ENCODE measurements at places on chromosomes 5 and 9.

DNA sequence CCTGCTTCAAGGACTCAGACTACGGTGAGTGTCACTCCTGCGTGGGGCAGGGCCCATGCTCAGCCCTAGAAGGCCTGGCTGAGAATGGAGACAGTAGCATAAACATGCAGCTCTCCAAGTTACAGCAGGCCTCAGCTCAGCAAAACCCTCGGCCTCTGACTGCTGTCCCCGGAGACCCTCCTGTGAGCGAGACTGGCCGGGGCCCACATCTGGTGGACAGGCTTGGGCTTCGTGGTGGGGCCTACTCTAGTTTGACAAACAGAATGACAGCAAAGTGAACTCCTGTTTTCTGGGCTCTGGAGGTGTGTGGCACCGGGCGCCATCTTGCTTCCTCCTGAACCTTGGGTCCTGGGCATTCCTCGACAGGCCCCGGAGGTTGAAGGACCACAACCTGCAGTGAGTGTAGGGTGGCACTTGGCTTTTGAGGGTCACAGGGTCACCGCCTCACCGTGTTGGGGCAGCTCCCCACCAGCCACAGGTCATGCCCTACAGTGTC, 97.5 kb downstream of the PHF2 start:
- no peak for DNase-seq

GRCh38 chr5:156498226-156498980, 171.4 kb downstream of the SGCD start:
- no peak for DNase-seq

DNA sequence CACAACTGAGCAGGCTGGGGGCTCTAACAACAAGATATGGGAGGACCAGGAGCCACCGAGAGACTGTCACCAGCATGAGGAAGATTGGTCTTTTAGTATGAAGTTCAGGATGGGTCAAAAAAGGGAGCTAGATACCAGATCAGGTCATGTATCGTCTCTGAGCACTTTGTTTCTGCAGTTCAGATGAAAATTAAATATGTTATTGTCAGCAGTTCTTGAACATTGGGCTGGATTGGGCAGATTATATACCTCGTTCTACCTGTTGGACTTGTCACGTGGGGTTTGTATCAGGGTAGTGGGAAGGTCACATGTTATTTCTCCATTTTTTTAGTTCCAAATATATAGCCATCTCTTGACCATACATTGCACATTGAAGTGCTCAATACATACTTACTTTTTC, 47.3 kb downstream of the RCL1 start:
- DNase-seq, result no peak

DNA sequence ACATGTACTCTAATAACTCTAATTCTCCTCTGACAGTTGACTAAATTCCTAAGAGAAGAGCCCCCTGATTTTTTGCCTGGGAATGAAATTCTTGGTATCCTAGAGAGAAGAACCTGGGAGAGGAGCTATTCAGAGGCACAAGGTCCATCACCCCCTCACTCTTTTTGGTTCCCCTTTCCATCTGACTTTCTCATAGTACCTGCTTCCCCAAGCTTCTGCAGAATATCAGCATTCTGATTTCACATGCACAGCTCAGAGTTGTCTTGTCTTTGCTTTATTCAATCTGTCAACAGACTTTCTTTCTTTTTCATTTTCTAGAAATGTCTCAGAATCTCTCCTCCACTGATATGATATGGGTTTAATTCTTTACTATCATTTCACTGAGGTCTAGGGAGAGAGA, 141.5 kb upstream of the FBXL17 start:
- DNase-seq, result no peak

DNA sequence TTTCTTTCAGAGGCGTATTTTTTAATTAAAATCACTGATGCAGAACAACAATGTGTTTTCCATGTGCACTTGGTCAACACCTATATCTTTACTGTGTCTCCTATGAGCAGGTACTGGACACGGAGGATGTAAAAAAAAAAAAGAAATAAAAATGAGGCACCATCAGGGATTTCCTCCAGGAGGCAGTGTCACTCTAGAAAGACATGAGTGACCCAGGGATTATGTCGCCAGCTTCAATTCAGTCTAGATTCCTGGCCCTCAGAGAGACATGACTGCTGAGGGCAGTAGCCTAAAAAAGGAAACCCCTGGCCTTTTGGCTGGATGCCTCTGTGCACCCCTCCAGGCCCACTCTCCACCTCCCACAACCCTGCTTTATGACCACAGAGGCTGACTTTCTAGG, 18.3 kb upstream of the IL33 start:
- DNase-seq, result no peak

DNA sequence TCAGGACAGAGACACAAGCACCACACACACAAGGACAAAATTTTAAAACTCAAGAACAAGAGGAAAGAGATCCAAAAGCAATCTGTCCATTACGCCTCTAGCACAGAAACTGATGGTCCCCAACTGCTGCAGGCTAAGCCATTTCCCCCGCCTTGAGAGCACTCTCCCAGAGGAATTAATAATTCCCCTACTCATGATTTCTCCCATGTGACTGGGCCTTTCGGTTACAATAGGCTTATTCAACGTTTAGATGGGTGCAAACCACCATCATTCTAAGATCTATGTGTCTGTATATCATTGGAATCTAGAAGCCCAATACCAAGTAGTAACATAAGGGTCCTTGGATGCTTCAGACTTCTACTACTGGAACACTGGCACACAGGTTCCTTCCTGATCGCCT, 18.8 kb downstream of the BRD8 start:
- no peak for DNase-seq

- no peak for DNase-seq
Observed at GRCh38 chr9:138015021-138015829, 137.6 kb downstream of the CACNA1B start.

- no peak for DNase-seq
Observed at GRCh38 chr5:151892393-151892792, 32.3 kb downstream of the GLRA1 start.

- no peak for DNase-seq
Observed at GRCh38 chr9:20200991-20201431, 412.2 kb upstream of the SLC24A2 start.

DNA sequence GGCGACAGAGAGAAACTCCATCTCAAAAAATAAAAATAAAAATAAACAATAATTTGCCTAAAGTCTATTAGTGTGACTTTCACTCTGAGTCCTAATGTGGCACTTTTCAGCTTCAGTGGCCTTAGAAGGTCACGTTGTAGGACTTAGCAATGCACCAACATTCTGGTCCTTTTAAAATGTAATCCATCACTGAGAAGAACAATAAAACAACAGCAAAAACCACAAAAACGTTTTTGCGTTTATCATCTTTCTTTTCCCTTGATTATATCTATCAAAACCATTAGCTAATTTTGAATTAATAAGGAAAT, 190.1 kb upstream of the ZNF608 start:
- no peak for DNase-seq

DNA sequence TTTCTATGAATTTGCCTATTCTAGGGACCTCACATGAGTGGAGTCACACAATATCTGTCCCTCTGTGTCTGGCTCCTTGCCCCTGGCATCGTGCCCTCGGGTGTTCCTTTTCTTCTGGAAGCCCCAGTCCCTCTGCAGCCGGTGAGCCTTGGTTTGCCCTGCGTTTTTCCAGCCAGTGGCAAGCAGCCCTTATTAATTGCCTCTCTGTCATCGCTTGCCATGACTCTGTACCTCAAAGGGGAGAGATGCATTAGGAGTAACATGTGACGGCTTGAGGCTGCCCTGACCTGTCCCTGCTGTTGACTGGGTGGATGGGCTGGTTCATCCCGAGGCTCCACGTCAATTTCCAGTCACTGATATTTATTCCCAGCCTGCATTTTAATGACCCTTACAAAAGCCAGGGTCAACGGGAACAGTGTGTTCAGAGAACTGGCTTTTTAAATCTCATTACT, 87.3 kb downstream of the CFAP90 start:
- no peak for DNase-seq

All from stimulated activated CD8-positive, alpha-beta memory T cell treated with anti-CD3 and anti-CD28 coated beads, Interleukin-12 subunit alpha, Interleukin-12 subunit beta, amount 100 ng/mL, for 1 hour (primary cell).